Naive thymus-derived CD8-positive, alpha-beta T cell (primary cell): ENCODE measurements at places on chromosomes 2 and 18.

GRCh38 chr18:22230471-22230945, 61.1 kb downstream of the GATA6 start:
- no peak for DNase-seq

DNA sequence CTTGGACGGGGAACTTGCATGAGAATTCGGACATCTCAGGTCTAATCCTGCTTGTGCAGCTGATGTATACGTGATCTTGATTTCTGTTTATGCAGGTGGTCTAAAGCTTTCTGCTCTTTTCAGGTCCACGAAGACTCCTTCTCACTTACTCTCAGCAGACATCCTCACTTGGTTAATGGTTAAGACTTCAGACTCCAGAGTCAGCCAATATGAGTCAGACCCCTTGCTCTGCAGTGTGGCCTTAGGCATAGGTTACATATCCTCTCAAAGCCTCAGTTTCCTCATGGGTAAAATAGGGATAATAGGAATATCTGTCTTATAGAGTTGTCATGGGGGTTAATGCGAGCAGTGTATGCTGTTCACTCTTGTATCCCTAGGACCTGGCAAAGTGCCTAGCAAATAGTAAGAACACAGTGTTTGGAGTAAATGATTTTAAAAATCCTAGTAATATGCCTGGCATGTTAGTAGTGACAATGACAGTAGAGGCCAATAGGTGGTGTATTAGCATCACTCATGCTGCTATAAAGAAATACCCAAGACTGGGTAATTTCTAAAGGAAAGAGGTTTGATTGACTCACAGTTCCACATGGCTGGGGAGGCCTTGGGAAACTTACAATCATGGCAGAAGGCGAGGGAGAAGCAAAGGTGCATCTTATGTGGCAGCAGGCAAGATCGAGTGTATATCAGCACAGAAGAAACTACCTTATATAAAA, 42.3 kb downstream of the XRCC5 start:
- no peak for DNase-seq

- no peak for DNase-seq
These were observed 287.9 kb downstream of the PTPRM start for GRCh38 chr18:7855028-7855427.

- no peak for DNase-seq
These were observed 437.4 kb downstream of the MEIS1 start for GRCh38 chr2:66872081-66872985.

DNA sequence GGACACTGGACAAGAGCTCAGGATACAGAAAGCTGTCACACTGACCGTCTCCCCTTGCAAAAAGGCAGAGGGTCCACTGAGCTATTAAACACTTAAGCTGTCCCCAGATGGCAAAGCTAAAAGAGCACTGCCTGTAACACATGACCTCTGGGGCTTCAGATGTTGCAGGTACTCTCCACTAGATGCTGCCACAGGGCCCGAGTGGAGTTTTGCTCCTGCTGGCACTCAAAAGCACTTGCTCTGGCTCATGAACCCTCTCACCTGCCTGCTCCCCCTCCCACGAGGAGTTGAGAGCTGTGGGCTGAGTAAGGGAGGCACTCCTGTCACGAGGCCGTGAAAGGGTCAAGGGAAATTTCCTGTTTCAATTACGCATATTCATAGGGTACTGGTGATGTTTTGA, 227.9 kb downstream of the PRKCE start:
- no peak for DNase-seq

DNA sequence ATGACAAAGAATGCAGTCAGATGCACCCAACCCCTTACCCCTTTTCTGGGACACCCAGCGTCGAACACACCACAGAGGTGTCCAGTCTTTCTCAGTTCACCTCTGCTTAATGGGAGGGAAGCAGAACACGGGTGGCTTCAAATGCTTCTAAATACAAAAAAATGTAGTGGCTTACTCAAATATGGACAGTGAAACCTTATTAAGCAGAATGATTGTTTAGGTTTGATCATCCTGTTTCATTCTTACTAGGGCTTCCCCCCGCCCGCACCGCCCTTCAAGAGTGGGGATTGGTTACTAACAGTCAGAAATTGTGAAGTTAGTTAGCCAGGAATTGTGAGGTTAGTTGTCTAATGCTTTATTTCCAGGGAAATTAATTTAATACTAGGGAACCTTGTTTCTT, 21.6 kb downstream of the ATG16L1 start:
- no peak for DNase-seq

- DNase-seq: no peak
These were observed 62.7 kb downstream of the ADD2 start for GRCh38 chr2:70705160-70705850.

GRCh38 chr2:210363876-210364275, 48.9 kb upstream of the MYL1 start:
- DNase-seq: no peak

DNA sequence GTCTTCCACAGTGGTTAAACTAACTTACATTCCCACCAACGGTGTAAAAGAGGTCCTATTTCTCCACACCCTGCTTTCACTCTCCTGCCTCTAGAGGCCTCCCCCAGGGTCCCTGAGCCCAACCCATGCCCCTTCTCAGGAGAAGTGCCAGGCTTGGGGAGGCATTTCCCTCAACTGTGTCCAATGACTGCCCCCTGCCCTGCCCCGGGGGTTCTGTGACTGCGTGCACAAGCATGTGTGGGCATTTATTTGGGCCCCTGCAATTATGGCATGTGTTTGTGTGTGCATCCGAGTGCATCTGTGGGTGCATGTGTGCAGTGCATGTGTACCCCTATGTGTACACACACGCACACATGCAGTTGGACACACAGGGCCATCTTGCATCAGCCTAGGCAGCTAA, 57.3 kb downstream of the INHBB start:
- DNase-seq: no peak

DNA sequence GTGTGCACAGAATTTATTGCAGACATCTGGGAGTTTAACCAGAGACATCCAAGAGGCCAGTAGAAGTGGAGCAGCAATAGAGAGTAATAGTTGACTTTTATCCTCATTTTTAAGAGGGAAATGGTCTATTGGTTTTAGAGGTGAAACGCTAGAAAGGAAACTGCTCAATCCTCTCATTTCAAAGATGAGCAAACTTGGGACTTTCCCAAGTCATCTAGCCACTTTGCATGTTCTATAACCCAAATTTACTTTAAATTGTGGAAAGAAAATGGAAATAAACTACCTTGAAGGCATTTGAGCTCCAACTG, 601.7 kb downstream of the ARHGAP15 start:
- DNase-seq: no peak

DNA sequence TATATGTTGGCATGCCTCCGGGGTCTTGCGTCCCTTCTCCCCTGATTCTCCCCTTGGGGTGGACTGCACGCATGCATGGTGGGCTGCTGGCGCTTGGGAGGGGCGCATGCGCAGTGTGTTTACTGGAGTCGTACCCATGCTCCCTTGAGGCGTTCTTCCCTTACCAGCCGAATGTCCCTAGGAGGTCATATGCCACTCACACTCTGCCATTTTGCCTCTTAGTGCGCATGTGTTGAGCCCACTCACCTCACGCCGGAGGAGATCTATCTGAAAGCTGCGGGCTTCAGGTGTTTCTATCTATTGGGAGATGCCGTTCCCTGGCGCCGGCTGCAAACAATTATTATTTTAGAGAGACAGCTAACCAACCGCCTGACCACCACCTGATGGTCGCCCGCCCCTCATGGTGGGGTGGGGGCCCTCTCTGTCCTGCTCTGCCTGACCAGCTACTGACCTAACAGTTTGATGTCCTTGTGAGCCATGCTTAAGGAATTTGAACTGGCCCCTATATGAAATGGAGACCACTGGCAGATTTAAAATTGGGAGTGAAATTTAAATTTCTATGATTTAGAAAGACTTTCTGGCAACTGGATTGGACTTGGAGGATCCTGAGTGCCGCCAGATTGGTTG, 179.6 kb downstream of the RNF144A start:
- DNase-seq: no peak

- DNase-seq: no peak
These were observed 399.3 kb downstream of the LRATD1 start for GRCh38 chr2:15031745-15032240.

- DNase-seq: no peak
These were observed 2.5 kb downstream of the TAF4B start for GRCh38 chr18:26228562-26229260.

- DNase-seq: no peak
These were observed 170.6 kb upstream of the EPAS1 start for GRCh38 chr2:46126571-46126970.

GRCh38 chr18:60277855-60278480, 94.6 kb downstream of the MC4R start:
- no peak for DNase-seq

- DNase-seq: no peak
These were observed 34.4 kb upstream of the RPL37A start for GRCh38 chr2:216464104-216464720.

DNA sequence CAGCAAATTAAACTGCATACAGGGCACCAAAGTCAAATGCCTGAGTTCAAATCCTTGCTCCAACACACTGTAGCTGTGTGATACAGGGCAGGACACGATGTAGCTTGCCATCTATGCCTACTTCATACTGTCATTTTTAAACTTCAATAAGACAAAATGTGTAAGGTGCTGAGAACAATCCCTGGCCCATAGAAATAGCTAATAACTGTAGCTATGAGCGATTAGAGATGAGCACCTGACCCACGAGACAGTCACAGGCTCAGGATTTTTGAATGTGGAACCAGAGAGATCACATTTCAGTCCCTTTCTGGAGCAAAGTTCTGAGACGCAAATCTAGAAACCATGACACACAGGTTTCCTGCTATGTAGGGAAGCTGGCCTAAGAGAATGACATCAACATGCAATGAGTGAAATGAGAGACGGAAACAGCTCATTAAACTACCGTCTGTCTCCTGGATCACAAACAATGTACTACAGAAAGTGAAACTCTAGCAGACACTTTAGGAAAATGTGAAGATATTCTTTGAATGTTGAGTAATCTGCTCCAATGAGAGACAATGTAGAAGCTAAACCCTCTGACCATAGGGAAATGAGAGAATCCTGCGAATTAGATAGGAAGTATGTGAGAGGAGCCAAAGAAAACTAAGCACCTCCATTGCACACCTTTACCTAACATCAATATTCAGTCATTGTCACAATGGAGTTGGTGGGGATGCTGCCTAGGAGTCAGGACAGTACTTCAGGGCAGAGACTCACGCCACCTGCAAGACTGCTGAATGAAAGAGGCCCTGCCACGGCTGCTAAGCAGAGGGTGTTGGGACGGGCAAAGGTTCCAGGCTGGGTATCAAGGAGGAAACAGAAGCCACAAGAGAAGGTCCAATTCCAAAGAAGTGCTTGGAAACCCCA, 25.5 kb downstream of the B4GALT6 start:
- DNase-seq: no peak

DNA sequence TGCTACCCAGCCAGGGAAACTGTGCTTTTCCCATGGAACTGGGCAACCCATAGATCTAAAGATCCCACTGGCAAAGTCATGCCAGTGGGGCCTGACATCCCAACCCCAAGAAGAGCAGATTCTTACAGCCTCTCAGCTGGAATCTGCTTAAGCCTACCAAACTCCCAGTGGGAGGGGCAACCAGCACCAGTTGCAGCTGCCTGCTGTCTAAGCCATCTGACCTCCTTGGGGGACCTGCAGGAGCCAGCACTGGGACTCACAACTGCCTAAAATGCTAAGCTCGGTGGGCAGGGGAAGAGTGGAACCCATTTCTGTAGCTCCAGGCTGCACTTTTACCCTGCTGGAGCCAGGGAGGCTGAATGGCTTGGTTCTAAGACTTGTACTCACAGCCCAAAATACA, 770.7 kb upstream of the SLC8A1 start:
- DNase-seq: no peak

DNA sequence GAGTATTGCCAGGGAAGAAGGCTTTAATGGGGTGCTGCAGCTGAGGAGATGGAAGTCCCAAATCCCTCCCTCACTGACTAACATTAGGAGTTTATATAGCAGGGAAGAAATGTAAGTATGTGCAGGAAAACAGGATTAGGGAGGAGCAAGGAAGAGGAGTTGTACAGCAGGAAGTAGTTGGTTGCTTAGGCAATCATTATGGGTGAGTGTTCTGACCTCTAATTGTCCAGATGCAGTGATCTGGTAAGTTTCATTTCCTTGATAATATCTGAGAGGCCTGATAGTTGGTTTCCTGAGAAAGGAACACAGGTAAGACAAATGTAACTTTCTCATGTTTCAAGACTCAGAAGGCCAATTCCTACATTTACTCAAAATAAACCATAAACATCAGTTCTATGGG, 331.9 kb upstream of the GULP1 start:
- DNase-seq: no peak

DNA sequence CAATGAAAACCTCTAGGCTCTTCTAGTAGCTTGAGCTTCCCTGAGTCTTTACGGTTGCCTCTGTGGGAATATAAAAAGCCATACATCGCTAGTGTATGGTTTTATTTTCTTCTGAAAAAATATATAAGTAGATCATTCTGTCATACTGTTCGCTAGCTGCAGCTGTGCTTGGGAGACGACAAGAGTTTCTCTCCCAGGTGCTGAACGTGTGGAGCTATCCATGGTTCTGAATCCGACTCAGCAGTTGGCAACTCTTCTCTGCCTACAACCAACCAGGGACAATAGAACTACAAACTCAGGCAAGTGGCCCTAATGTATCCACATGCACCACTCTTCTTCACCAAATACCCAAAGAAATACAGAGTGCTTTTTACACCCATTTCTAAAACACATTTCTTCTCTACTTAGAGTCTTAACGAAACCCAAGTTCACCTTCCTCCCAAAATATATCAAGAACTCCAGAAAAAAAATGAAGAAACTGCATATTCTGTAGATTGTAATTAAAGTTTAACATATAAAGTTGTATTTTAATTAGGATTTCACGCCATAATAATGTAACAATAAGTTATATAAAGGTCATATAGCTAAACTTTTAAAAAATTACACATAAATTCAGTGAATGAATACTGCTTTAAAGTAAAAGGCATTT, 2.2 kb upstream of the KCNH7 start:
- DNase-seq: no peak

DNA sequence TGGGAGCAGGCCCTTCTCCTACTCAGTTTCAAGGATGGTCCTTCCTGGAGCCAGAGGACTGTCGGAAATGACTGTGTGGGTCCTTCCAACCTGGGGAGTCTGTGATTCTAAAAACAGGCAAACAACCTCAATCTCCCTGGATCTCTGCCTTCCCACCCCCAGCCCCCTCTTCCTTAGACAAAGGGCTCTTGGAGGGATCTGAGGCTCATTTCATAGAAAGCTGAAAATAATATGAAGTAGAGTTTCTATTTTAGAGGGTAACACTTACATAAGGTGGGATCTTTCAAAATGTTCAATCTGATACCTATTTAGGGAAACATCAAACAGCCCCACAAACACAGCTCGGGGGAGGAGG, 69.4 kb downstream of the RHOB start:
- DNase-seq: no peak

- DNase-seq: no peak
These were observed 144.7 kb upstream of the CTNNA2 start for GRCh38 chr2:79368116-79368630.

- no peak for DNase-seq
These were observed 119.2 kb downstream of the MYO5B start for GRCh38 chr18:50075772-50076171.
